Activated CD8-positive, alpha-beta T cell treated with anti-CD3 and anti-CD28 coated beads, Interleukin-2, amount 10 ng/mL, durations not matched to agents 7 days and 5 days (primary cell): ENCODE measurements at places on chromosomes 7 and 10. TPM values are rescaled to one million over a fixed set of nuclear protein-coding genes. Genes with fewer than 3 reads are reported as not detected.

DNA sequence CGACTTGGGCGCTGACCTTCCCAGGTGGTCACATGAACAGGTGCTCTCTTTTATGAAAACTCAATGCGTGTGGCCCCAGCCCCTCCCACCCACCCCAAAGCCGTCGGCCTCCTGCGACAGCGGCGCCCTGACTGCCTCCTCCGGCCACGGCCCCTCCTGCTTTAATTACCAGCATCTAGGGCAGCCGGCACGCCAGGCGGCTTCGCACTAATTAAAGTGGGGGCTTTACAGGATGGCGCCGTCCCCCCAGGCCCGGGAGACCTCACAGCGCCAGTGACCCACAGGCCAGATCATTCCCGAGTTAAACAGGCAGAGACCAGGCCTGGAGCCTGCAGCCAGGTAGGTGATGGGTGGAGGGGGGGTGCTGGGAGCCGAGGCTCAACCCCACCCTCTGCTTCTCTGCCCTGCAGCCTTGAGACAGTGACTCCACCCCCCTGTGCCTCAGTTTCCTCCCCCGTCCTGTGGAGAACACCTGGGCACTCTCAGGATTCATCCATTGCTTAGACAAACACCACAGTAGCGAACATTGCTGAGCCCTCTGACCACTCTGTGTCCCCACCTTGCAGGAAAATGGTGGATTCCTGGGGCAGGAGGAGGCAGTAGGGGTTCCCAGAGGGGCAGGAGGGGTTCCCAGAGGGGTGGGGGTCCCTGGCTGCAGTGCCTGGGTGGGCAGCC, 100.8 kb downstream of the MICALL2 start:
- DNase-seq, result no peak

- DNase-seq, result no peak
Measured at GRCh38 chr10:11353006-11353896, 258.2 kb downstream of the USP6NL start.

GRCh38 chr7:123039269-123039668, 43.8 kb upstream of the TAS2R16 start:
- no peak for DNase-seq

DNA sequence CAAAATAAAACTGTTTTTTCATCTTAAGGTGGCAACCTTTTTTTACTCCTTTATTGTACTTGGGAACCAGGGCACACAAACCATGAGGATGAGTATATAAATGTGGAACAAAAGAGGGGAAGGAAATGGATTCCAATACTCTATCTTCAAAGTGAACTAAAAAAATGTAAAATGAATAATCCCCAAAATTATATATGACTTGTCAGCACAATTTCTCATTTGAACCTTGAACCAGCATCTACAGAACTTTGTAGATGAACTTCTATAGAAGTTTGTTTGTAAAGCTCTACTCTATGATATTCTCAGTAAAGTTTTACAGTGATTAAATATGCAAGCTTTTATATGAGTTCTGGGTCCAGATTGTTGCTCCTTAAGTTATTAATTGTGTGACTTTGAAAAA, 218.2 kb upstream of the ETV1 start:
- DNase-seq, result no peak

DNA sequence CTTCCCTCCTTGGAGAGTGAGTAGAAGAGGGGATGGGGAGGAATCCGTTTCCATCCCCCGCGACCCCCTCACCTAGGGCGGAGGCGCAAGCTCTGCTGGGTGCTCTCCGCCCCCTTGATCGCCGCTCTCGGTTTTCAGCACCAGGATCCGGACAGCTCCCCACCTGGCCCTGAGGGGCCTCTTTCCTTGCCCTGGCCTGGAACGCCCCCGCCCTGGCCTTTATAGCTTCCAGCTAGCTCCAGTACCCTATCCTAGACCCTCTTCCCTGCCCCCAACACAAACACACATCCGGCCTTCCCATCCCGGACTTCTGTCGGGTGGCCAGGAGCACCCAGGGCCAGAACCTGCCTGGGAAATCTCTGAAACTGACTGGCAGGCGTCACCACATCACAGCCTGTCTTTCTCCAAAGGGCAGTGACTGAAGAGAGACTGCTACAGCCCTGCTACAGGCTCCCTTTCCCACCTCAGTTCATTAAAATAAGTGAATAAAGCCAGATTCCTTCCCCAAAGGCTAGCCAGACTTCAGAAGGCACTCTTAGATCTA, 72.3 kb upstream of the LEP start:
- DNase-seq, result peak; percentile 51

GRCh38 chr7:95534796-95535195, 49.1 kb downstream of the ASB4 start:
- DNase-seq, result no peak

- no peak for DNase-seq
Measured at GRCh38 chr7:141837683-141838082, 3.6 kb downstream of the PRSS37 start.

- peak; percentile 22 for DNase-seq
Measured at GRCh38 chr7:115679976-115680375, 350.6 kb downstream of the TFEC start.

DNA sequence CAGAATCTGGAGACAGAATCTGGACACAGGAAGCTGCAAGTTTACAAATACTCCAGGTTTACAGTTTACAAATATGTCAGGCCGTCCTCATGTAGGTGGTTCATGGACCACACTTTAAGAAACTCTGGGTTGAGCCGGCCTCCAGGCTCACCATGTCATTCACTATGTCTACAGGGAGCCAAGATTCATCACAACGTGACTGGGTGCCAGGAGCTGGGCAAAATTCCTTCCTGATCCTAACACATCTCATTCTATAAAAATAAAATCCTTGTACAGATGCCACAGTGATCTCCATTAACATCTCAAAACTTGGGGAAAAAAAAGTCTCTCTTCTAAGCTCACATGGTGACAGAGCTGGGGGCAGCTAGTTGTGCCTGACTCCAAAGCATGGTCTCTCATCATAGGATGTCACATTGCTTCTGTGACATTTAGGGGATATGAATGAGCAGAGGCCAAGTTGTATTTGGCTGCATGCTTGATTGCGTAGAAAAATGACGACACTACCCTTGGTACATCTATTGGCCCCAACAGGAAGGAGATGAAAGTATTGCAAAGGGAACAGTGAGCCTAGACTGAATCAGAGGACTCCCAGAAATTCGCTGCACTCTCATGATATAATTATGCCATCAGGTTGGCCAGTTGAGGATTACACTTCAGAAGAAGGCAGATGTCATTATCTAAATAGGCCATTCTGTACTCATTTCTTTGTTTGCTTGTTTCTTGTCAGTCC, 35.9 kb downstream of the MTURN start:
- DNase-seq, result no peak

DNA sequence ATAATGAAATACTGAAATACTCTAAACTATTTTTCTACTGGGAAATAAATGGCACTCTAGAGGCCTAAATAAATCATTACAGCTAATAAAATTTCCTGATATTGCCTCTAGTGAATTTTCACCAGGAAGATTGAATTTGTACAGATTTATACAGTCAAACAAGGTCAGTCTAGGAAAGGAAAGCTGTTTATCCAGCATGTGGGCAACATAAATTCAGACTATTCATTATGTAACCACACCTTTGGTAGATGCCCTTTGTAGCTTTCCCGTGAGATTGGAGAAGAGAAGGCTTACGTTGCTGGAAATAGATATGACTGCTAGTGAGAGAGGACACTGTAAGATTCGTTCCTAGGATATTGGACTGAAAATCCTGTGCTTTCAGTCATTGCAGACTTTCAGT, 35.2 kb upstream of the PNLIP start:
- DNase-seq, result no peak

GRCh38 chr10:7788639-7789286, 786 bp downstream of the ATP5F1C start:
- DNase-seq, result peak; percentile 45

DNA sequence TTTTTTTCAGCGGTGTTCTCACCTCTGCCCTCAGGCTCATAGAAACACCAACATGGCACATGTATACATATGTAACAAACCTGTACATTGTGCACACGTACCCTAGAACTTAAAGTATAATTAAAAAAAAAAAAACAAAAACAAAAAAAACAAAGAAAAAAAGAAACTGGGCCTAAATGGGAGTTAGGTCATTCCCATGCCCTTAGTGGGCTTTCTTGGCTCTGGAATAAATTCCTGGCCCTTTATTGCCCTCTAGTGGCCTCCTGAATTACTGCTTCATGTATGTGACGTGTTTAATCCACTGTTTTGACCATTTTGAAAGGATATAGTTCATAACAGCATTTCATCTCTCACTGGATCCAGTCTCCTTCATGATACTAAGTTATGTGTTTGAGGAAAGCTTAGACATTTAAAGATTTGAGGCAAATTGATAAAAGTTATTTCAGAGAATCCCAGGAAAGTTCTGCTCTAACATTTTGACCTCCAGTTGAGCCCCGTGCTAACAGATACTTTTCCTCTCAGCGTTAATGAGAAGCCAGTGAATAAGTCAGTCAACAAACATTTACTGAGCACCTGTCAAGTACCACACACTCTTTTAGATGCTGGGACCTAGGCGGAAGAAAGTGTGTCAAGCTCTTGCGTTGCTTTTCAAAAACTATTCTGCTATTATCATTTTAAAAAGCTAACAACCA, 54.7 kb upstream of the SYPL1 start:
- DNase-seq, result peak; percentile 57

DNA sequence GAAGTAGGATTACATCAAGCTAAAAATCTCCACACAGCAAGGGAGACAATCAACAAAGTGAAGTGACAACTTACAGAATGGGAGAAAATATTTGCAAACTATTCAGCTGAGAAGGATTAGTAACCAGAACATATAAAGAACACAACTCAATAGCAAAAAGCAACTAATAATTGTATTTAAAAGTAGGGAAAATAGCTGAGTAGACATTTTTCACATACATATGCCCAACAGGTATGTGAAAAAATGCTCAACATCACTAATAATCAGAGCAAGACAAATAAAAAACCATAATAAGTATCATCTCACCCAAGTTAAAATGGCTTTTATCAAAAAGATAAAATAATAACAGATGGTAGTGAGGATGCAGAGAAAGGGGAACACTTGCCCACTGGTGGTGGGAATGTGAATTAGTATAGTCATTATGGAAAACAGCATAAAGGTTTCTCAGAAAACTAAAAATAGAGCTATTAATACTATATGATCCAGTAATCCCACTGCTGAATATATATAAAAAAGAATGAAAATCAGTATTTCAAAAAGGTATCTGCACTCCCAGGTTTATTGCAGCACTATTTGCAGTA, 784.5 kb upstream of the C7orf33 start:
- DNase-seq, result no peak

DNA sequence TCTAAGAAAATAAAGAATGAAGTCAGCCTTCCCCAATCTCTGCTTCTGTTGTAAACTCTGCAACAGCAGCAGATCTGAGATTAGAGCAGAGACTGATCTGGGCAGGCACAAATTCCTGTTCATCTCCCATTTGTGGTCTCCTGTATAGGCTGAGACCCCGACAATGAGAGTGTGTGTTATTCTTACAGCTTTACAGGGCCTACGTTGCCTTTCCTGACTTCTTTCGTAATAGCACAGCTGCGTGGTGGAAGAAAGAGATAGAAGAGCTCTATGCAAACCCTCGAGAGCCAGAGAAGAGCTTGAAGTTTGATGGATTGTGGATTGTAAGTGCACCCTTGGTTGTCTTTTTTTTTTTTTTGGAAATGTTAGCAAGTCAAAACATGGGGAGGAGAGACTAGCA, 72.1 kb downstream of the PRSS58 start:
- no peak for DNase-seq

- DNase-seq, result no peak
Measured at GRCh38 chr7:66013938-66014337, 31.9 kb upstream of the GUSB start.

- no peak for DNase-seq
Measured at GRCh38 chr7:20218279-20218678, 1.1 kb upstream of the MACC1 start.

DNA sequence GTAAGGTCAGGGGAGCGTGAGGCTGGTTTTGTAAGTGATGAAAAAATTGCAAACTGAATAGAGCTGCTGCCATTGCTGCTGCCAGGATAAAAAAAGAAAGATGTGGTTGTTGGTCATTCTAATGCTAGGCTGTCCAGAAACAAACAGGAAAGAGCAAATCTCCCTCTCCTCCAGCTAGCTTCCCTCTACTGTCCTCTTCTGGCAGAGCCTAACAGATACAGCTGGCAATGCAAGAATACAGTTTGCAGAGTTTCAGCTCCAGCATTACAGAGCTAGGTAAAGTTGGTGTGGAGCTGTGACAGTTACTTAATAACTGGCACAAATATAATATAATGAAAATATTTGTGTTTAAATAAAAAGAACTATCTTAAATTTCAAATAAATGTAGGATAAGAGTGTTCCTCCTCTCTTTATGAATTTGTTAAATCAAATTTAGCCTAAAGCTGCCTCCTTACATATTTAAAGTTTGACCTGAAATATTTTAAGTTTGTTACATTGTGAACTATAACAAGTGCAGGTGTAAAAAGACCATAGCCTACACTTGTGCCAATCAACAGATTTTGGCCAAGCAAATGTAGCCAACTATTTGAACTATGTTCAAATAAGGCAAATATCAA, 407.7 kb downstream of the SH2D4B start:
- no peak for DNase-seq

- peak; percentile 67 for DNase-seq
Measured at GRCh38 chr10:110498982-110499795, 1.5 kb downstream of the DUSP5 start.

DNA sequence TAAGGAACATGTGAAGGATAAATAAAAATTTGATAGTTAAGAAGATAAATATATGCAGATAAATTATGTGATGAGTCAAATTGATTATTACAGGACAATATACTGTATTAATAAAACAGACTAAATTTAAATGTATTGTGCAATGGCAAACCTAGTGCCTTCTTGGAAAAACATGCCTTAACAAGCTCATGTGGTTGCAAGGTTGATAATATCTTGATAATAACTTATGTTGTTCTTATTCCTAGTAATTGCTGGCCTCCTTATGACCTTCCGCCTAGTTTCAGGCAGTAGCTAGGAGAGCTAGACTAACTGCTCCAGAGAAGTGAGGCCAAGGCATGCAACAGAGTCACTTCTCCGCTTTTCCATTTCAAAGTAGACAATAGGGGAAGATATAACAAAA, 7.6 kb upstream of the RAB11FIP2 start:
- DNase-seq, result no peak

- DNase-seq, result no peak
Measured at GRCh38 chr10:95606922-95607321, 45.8 kb upstream of the SORBS1 start.

- no peak for DNase-seq
Measured at GRCh38 chr7:4066626-4067475, 615.2 kb upstream of the FOXK1 start.

GRCh38 chr7:2870471-2870931, 26.4 kb upstream of the GNA12 start:
- DNase-seq, result peak; percentile 48

Gene GRID2IP
- 0.21 TPM for total RNA-seq

Gene SRRM3
- not detected for total RNA-seq

Gene NOLC1
- 94.1 TPM for total RNA-seq

Gene CPED1
- not detected for total RNA-seq

Gene CELF2
- 179 TPM for total RNA-seq

Gene SPAM1
- total RNA-seq, result not detected

Gene PNLIPRP2
- total RNA-seq, result not detected

Gene CPXM2
- total RNA-seq, result not detected

Gene HUS1
- 31.6 TPM for total RNA-seq

Gene LRIT1
- total RNA-seq, result not detected

Gene DDC
- not detected for total RNA-seq

Gene DBNL
- 165 TPM for total RNA-seq

Gene BUB3
- total RNA-seq, result 265 TPM

Gene CDHR3
- 0.92 TPM for total RNA-seq

Gene EN2
- total RNA-seq, result not detected

Gene CDNF
- total RNA-seq, result 1.2 TPM

Gene SLC13A1
- not detected for total RNA-seq
